ENCODE measurements at places on chromosomes 11 and 22. TPM values are rescaled to one million over a fixed set of nuclear protein-coding genes. Genes with fewer than 3 reads are reported as not detected.

The BTBD10 gene
- 77.3 TPM for total RNA-seq

The RASL10A gene
- 1.4 TPM for total RNA-seq

The MS4A12 gene
- total RNA-seq: not detected

The OR9Q2 gene
- not detected for total RNA-seq

The SLC6A5 gene
- total RNA-seq: not detected

The ME3 gene
- total RNA-seq: 33.5 TPM

The CD3D gene
- 1.4 TPM for total RNA-seq

The MAP6 gene
- total RNA-seq: 6.7 TPM

The RASSF7 gene
- 3.3 TPM for total RNA-seq

The APOL5 gene
- total RNA-seq: not detected

The MYOD1 gene
- total RNA-seq: not detected
